ENCODE measurements at places on chromosomes 2 and 18.

DNA sequence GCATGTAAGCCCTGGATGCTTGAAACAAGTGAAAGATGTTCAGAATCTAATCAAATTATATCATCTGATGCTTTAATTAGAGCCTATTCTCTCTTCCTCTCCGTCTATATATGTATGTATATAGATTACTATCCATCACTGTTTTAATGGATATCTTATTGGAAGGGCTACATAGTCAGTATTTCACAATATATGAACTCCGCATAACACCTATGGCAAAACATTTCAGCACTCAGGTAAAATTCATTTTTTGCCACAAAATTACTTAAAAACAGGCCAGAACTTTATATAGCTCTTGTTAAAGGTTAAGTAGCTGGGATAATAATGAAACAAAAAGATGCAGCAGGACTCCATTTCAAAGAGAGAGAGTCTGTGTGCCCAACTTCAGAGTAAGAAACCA is 1.2 kb downstream of the PJVK start:
- DNase-seq = no peak

DNA sequence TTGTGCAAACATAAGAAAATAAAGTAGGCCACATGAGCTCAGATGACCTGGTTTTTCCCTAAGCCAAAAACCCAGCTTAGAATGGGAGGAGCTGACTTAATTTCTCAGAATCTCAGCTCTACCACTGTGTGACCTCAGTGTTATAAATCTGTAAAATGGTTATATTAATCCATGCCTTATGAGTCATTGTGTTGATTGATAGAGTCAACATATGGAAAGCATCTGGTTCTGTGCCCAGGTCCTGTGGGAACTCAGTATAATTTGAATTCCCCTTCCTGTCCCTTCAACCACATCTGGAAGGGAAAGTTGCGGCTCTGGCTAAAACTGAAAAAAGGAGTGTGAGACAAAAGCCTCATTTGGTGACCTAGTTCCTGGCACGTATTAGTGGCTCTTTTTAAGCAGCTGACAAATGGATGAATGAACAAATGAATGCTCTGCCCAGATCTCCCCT is 25.7 kb downstream of the TMEM177 start:
- DNase-seq = no peak

- DNase-seq = no peak
Measured at GRCh38 chr2:233010569-233011267, 2.3 kb downstream of the NGEF start.

GRCh38 chr18:32258558-32259204 is 68.8 kb downstream of the MEP1B start:
- no peak for DNase-seq

GRCh38 chr2:228703152-228703551 is 521.7 kb upstream of the SPHKAP start:
- DNase-seq = no peak

GRCh38 chr2:160737247-160737646 is 243.6 kb upstream of the RBMS1 start:
- no peak for DNase-seq

DNA sequence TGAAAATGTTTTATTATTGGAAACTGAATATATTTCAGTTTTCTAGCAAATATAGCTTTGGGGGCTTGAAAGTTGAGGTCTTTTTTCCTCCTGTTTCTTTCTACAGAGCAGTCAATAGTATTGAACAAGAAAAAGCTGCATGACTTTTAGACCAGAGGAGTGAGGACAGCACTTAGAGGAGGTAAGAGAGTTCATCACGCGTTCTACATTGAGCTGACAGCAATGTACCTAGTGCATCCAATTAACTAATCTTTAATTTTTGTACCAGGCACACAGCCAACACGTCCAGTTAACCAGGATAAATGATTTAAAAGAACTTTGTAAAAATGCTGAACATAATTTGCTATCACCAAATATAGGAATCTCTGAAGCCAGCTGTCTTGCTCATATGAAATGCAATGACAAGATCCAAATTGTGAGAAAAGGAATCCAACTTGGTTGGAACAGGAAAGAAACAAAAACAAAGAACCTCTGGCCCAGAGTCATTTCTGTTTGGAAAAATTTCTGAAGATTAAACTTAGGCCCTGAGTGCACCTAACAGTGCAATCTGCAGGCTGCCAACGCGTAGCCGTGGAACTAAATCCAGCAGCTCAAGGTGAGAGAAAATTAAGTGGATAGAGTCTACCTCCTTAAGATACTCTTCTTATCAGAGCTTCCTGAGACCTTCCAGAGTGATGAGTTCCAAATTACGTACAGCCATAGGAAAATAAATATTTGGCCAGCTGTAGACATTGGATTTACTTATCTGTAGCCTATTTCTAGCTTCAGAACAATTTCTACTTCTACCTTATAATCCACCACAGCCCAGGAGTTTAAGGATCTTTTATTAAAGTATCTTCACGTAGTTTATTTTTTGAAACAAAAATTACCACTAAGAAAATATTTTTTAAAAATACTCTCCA is 20.6 kb upstream of the SPTBN1 start:
- no peak for DNase-seq

DNA sequence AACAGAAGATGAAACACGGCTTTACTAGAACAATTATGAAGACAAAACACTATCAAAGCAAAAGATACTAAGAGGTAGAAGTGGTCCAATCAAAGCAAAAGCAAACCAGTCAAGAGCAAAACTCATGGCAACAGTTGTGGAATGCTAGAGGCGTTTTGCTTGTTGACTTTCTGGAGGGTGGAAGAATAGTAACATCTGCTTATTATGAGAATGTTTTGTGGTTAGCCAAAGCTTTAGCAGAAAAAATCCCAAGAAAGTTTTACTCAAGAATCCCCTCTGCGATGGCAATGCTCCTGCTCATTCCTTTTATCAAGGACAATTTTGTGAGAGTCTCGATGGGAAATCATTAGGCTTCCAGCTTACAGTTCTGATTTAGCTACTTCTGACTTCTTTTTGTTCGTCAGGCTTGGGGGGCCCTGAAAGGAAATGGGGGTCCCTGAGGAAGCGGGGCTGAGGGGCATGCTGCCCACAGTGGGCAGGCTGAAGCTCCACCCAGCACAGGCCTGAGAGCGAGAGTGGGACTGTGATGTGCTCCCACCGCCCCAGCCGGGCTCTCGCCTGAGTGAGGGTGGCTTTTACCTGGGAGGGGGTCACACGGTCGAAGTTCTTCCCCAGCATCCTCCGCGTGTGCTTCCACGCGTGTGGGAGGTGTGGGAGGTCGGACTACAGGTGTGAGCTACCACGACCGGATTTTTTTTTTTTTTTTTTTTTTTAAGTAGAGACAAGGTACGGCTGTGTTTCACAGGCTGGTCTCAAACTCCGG is 49.0 kb upstream of the MC4R start:
- no peak for DNase-seq

- DNase-seq = no peak
Measured at GRCh38 chr2:236308855-236309668, 44.9 kb upstream of the ASB18 start.

DNA sequence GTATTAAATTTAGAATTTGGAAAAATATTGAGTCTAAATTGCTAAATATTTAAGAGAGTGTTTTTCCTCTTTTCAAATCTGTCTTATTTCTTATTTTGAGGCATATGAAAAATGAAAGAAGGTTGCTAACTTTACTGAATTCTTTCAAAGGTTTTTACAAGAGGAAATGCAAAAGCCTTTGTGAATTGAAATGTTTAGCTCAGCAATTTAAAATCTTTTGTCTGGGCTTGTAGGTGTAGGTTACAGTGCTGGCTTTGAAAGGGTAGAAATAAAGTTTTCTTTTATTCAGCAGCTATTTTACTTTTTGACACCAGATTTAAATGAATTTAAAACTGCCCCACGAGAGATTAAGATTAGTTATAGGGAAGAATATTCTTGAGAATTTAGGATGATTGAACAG is 192.0 kb downstream of the CDH7 start:
- DNase-seq = no peak

DNA sequence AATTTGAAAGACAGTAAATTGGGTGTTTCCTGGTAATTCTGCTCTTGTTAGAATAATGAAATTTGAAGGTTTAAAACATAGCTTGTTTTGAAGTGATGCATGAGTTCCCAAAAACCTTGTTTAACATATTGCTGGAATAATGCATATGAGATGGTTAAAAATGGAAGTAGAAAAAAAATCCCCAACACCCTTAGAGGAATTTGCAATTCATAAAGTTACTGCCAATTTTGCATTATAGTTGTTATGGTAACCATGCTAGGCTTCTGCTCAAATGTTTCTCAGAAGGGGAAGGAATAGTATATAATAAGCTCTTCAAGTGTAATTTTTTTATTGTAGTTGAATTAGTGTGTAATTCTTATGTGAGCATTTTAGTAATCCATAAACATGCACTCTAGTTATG is 49.1 kb downstream of the FASTKD2 start:
- no peak for DNase-seq

DNA sequence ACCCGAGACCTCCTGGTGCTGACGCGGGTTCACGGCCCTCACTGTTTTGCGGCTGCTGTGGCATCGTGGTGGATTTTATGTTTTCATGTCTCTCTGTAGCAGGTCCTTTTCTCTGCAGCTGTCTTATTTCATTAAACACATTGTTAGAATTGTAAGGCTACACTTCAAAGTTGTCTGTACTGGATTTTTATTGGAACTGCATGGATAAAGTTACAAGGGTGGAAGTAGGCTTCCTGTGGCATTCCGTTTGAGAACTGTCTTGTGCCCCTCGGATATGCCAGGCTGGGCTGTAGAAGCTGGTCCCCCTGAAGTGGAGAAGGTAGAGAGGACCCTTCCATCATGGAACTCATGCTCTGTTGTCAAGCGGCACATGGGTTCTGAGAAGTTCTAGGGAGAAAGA is 127.3 kb downstream of the SNTG2 start:
- DNase-seq = no peak

- no peak for DNase-seq
Measured at GRCh38 chr2:232731470-232731869, 34.3 kb downstream of the GIGYF2 start.

DNA sequence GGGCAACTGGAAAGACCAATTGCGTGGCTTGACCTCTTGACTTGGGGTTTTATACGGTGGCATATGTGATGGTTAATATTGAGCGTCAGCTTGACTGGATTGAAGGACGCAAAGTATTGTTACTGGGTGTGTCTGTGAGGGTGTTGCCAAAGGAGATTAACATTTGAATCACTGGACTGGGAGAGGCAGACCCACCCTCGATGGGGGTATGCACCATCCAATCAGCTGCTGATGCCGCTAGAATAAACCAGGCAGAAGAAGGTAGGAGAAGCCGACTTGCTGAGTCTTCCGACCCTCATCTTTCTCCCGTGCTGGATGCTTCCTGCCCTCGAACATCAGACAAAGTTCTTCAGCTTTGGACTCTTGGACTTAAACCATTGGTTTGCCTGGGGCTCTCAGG is 34.2 kb upstream of the YPEL5 start:
- DNase-seq = no peak

DNA sequence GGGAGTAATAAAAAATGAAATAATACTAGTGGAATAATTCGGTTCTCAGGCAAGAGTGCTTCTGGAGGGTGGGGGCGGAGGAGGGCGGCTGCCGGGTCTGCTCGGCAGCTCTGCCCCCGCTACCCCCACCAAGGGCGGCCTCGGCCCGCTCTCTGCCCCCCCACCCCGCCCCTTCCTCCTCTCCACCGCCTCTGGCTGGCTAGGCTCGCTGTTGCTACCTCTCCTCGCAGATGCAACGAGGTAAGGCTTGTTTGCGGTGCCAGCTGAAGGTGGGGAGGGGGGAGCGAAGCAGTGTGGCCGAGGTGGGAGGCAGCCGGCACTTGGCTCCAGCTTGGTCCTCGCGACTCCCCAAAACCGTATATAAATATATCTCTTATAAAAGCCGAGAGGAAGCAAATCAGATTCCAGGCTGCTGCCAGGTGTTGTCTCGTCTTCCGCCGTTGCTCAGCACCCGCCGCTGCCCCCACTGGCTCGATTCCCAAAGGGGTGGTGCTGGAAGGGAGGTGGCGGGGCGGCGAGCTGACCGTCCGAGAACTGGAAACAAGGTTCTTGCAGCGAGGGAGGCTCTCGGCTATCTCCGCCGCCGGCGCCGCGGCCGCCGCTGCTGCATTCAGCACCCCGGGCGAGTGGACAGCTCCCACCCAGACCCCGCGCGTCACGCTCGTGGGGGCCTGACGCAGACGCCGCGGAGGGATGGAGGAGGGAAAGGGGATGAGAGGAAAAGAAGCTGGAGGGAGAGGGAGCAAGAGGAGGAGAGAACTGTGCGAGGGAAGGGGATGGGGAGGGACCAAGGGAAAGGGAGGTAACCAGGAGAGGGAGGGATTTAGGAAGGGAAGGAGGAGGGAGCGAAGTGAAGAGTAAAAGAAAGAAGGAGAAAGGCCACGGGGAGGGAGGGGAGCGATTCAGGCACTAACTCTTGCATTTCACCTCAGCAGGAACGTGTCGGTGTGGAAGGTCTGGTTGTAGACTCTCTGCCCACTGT is at the start of gene MARCHF4:
MARCHF4 (minus strand) TSS at position 763 of the 982 bp plus-strand sequence. CDS start 2,223 bp downstream, outside the sequence.
- DNase-seq = peak; percentile 57

- no peak for DNase-seq
Measured at GRCh38 chr18:36728345-36728744, 100.5 kb downstream of the TPGS2 start.

DNA sequence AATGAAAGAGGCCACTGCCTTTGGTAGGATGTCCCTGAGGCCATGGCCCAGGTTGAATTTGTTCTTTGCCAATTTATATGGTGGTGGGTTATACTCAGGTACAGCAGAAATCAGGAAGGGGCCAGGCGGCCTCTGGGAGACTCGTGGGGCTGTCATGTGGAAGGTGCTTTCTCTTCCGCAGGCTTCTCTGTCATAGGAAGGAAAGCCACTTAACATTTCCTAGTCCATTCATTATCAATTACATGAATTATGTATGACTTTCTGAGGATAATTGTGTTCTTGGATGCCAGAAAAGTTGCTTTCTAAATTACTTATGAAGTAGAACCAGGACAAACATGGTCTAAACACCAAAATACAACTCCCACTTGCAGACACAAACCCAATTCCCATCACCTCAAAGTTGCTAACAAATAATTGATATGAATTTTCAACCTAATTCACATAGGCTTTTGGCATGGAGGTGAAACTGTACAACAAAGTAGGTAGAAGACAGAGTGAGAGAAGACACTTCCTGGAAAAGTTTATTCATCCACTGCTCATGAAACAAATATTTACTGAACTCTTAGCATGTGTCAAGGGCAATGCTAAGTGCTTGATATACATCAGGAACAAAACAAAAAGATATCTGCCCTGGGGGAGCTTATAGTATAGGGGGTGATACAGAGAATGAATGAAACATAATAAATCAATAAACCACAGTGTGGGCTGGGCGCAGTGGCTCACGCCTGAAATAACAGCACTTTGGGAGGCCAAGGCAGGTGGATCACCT is 50.5 kb upstream of the CHMP1B start:
- DNase-seq = no peak

- no peak for DNase-seq
Measured at GRCh38 chr18:933082-933481, 28.4 kb downstream of the ADCYAP1 start.

DNA sequence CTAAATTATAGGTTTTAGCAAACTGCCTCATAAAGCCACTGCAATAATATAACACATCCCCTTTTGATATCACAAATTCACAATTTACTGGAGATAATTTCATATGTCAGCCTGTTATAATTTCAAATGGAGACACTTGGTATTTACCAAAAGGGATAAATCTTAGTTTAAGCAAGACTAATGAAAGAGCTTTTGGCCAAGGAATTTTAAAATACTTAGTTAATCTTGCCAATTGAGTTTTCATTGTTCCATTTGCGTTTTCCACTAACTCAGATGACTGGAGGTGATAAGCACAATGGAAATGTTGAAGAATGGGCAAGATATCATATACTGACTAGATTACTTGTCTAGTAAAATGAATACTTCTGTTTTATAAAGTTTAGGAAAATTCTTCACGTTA is 379.3 kb upstream of the SYT4 start:
- no peak for DNase-seq
